ENCODE measurements at places on chromosomes 5 and 9.

DNA sequence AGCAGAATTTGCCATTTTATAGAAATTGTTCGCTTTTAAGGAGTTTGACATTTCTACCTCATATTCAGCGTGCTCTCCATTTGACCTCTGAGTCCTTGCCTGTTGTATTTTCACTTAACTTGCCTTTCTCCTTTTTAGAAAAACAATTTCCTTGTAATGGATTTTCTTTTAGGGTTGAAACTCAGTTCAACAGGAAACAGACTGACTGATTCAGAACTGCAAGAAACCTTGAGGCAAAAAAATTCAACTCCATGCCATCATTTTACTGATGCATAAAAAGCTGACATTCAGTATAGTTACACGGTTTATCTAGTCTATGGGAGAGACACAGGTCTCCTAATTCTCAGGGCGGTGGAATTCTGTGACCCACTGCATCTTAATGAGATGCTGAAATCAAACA lies 59.8 kb downstream of the MRPS30 start:
- DNase-seq: no peak

DNA sequence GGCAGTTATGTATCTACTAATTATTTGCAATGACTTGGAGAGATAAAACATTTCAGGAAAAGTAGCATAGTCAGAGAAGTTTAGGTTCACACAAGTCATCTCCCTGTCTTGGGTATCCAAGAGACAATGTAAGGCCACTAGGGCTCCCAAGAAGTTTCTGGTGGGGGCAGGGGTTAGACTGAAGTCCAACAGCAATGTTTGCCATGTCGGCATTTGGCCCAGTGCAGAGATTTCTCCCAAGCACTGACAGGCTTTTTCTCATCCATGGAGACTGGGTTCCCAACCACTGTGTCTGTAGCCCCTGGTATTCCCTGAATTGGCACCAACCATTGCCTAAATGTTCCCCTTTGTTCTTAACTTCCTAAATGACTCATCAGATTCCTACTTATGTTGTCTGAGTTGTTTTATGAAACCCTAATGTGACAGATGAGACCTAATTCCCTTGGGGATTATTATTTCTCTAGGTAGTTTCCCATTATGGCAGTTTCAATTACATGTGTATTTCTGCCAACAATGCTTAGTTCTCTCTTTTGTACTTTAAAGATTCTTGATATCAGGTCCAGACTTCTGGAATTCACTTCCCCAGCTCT lies 103.6 kb upstream of the EGFLAM start:
- DNase-seq: no peak

- no peak for DNase-seq
These were observed 1079.9 kb upstream of the ACO1 start for GRCh38 chr9:31304576-31304975.

DNA sequence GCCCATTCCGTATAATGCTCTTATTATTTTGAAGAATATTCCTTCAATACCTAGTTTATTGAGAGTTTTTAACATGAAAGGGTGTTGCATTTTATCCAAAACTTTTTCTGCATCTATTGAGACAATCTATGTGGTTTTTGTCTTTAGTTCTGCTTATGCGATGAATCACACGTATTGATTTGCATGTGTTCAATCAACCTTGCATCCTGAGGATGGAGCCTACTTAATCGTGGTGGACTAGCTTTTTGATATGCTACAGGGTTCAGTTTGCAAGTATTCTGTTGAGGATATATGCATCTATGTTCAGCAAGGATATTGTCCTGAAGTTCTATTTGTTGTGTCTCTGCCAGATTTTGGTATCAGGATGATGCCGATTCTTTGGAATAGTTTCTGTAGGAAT lies 1070.3 kb upstream of the CDH18 start:
- DNase-seq: no peak

DNA sequence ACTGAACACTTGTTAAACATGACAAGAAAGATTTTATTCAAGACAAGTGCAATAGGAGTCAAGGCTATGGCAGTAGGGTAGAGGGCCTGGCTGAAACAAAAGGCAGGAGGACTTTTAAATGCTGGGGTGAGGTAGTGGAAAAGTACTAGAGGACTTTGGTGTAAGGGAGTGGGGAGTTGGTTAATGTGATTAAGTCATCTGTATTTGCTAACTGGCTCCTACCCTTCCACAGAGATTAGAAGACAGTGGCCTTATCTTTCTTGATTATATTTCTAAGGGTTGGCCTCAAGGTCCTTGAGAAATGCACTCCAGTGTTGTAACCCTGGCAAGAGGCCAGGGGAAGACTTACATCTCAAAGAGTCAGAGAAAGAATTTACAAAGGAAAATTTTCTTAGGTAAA lies 160.2 kb upstream of the FTMT start:
- peak; percentile 60 for DNase-seq

- peak; percentile 34 for DNase-seq
These were observed 79.2 kb upstream of the SPRY4 start for GRCh38 chr5:142404046-142404477.

DNA sequence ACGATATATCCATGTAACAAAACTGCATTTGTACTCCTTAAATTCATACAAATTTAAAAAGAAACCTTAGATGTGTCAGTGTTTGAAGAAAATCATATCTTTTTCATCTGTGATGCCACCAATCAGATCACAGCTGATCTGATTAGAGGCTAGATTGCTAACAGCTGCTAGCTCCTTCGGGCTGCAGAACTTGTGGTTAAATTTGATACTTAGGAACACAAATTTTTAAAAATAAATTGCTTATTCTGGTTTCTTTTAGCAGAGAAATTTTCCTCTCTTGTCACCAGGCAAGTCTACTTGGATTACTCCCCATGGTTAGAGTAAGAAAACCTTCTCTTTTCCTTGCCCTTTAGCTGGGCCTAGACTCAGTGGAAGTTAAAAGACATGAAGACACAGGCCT lies 94.6 kb upstream of the RANBP6 start:
- no peak for DNase-seq

GRCh38 chr5:97534166-97534565 lies 351.1 kb upstream of the RIOK2 start:
- peak; percentile 52 for DNase-seq

DNA sequence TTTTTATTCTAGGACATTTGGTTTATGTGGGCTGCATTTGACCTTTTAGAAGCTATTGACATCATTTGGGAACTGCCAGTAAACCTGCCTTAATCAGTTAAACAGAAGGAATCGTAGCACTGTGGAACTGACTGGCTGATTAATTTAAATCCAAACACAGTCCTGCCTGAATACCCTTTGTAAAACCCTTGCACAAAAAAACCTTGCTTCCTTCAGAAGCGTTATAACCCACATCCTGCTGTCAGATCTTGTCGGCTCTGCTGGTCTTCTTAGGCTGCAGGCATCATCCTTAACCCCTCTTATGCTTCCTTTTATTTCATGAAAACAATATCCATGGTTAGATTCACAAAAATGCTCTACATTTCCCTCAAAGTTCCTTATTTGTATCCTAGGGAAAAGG lies 46.3 kb downstream of the PAM start:
- no peak for DNase-seq
